ENCODE measurements at places on chromosomes 2 and 18.

DNA sequence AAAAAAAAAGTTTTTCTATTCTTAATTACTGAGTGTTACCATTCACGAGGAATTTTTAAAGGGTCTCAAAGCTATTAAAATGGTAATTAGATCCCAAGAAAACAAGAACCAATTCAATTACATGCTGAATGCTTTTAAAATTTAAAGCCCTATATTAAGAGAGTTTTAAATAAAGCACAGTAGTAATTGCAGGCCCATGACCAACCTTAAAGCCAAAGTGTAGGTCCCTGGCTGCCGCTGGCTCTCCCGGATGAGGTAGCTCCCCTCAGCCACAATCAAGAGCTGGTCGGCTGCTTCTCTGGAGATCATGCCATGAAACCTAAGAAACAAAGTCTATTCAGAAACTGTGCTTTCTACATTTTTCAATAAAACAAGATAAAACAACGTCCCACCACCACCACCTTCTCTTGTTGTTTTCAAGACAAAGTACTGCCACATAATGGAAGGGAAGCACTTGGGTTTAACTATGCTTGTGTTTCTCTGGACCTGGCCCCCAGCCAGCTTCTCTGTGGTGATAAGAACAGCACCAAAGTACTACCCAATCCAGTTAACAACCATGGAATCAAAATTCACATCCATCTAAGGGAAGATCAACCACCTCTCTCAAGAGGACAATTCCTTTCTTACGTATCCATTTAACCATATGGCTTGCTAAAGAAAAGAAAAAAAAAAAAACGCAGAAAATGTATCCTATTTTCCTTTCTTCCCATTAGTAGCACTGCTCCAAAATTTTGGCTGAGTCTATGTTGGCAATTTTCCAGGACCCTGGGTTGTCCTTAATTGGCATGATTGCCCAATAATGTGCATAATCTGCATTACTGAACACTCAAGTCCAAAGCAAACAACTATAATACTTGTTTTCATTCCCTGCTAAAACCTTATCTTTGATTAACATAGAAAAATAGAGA, 90.1 kb downstream of the CHN1 start:
- peak; percentile 66 for DNase-seq

DNA sequence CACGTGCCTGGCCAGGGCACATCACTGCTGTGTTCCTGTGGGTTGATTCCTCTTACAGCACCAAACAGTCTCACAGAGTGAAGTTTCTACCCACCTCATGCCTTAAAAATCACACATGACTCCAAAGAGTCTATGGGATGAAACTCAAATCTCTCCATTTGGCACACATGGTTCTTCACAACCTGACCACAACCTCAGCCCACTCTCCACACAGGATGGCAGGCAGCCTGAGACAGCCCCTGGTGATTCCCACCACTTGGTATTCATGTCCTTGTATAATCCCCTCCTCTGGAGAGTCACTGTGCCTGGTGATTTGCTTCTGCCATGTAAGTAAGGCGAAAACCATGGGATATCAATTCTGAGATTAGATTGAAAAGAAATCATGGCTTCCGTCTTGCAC, 46.2 kb downstream of the LBH start:
- DNase-seq, result no peak

DNA sequence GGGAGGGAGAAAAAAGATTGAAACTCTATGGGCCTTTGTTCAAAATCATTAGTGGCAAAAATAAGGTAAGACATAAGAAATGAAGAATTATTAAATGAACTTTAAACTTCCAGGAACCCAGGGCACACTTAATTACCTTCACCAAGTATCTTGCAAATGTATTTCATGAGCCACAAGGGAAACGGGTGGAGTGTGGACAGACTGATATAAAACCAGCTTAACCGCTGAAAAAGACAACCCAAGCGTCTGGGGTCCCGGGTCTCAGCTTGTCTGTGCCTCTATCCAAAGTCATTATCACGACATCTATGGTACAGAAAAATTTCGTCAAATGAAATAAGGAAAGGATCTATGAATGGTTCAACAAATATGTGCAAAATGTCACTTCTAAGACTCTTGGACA, 13.9 kb upstream of the MBOAT2 start:
- no peak for DNase-seq

DNA sequence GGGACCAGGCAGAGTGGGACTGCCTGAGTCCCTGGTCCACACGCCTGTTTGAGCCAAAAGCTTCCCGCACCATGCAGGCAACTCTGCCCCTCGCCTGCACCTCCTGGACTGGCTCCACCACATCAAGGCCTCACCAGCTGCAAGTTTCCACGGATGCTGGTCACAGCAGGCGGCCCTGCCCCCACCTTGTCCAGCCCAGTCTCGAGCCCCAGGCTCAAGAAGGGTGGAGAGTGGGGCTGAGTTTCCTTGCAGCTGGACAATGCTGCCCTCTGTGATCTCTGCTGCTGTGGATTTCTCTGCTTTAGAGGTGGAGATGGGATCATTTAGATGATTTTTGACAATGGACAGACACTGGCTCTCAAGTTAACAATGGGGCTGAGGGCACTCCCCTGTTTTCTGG, 74.9 kb downstream of the MTCL1 start:
- no peak for DNase-seq

- no peak for DNase-seq
These were observed 212.0 kb upstream of the RAB6C start for GRCh38 chr2:129767346-129768035.

DNA sequence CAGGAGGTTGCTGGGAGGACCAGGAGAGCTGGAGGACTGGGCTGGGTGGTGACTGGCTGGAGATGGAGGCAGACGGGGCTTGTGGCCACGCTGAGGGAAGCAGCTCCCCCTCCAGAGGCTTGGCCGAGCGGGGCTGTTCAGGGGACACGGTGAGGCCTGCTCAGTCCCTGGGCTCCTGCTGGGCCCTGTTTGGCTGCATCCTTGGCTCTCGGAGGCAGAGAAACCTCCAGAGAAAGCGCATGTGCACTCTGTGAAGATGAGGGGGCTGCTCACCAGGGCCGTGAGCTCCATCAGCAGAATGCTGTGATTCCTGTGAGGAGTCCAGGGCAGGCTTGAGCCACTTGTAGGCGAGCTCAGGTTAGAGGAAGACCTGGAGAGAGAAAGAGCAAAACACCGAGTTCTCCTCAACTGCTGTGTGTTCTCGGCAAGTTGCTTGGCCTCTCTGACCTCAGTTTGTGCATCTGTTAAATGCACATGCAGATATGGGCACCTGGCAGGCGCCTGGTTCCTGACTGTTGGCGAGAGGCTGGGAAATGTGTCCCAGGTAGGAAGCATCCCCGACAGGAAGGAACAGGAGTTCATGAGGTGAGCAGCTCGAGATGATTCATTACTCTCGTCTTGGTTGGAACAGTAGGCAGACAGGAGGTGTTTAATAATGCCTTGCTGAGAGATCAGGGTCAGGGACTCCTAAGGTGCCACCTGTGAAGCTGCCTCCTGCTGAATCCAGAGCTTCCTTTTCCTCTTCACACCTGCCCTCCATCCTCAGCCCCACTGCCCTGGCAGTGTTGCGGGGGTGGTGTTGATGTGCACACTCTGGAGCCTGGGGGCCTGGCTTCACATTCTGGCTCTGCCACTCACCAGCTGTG, 941 bp downstream of the ZAP70 start:
- no peak for DNase-seq

DNA sequence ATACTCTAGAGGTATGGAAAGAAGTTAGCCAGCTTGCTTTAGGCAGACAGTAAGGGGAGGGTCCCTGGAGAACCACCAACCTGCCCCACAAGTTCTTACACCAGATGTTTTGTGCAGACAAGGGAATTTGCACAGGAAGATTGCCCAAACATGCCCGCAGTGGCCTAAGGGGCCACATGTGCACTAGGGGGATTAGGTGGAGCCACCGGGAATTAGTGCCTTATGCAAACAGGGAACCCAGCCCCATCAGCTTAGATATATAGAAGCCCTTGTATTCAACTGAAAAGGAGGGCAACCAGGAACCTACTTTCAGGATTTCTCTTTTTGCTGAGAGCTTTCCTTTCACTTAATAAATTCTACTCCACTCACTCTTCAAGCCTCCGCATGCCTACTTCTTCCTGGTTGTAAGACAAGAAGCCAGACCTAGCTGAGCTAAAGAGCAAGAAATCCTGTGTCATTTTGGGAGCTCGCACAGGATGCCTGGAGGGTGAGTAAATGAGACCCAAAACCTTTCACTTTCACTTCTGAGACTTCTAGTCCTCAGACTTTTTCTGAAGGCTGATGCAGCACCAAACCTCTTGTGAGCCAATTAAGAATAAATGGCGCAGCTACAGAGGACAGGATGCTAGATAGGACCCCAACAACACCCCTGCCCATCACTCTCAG, 146.3 kb downstream of the GCA start:
- DNase-seq, result no peak

GRCh38 chr2:170816504-170817092, at the start of gene GAD1:
Gene GAD1 (plus strand): TSS chr2:170816887. CDS start chr2:170818592, 1,705 bp downstream.
- DNase-seq, result peak; percentile 65

DNA sequence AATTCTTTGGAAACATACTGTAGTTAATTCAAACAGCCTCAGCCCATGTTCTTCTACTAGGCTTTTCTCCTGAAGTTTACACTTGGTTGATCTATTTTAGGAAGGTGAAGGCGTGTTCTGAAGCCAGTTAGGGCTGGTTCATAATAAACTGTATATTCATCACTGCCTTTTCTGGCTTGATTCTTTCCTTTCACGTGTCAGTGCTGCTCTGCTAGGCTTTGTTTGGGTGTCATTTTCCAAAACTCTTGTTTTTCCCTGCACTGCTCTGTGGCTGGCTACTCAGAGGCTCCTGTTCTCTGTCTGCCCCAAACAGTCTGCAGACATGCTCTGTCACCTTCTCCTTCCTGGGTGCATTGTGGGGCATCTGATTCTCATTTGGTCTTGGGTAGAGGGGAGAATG, 136.1 kb downstream of the PARD3B start:
- no peak for DNase-seq

DNA sequence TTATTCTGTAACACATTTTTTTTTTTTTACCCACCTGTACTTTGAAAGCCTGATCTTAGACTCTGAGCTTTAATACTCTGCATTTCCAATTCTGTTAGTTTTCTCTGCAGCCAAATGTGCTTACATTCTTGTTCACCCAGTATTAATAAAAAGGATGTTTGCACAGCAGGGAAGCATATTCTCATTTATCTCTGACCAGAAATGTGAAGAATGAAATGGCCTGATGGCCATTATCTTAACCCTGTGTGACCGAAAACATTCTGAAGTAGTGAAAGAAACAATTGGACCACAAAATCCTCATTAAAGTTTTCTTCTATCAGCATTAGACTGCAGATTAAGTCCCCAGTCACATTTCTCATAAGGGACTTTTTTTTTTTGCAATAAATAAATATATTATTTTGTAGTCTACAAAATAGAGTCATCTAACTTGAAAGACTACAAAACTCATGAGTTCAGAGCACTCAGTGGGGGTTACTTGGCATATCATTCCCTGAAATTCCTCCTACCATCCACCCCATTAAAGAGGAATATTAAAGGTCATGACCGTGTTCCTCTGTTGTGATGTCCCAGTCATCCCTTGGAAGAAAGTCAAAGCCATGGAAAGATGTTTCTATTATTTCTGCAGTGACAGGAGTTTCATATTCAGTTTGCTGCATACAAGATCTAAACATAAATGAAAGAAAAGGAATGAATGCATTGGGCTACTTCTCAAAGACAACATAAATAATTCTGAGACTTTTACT, 364.4 kb downstream of the RND3 start:
- no peak for DNase-seq

GRCh38 chr2:73931531-73932500, 5.1 kb downstream of the DGUOK start:
- DNase-seq, result no peak
